ENCODE measurements at places on chromosomes 7 and 10.

- DNase-seq, result no peak
Observed at GRCh38 chr7:36545291-36545690, 155.6 kb downstream of the ANLN start.

- peak; percentile 5 for DNase-seq
Observed at GRCh38 chr10:1425879-1426278, 311.4 kb downstream of the ADARB2 start.

- DNase-seq, result no peak
Observed at GRCh38 chr7:98105942-98106544, 619 bp upstream of the LMTK2 start.

- no peak for DNase-seq
Observed at GRCh38 chr7:158941821-158942605, 85.7 kb downstream of the DYNC2I1 start.

DNA sequence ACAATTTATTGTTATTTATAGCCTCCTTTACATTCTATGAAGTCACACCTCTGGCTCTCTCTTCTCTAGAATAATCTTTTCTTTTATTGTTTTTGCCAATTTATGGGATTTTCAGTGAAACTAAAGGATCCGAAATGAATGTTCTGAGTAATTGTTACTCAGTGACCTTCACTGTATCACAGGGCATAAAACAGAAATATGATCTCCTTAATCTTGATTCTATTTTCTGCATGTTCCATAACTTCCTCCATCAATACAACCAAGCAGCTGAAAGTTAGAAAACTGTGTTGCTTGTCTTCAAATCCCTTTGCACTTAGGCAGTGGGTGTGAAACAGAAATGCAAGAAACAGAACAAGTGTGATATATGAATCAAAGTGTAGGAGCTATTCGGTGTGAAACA, 57.4 kb upstream of the FERD3L start:
- DNase-seq, result no peak

DNA sequence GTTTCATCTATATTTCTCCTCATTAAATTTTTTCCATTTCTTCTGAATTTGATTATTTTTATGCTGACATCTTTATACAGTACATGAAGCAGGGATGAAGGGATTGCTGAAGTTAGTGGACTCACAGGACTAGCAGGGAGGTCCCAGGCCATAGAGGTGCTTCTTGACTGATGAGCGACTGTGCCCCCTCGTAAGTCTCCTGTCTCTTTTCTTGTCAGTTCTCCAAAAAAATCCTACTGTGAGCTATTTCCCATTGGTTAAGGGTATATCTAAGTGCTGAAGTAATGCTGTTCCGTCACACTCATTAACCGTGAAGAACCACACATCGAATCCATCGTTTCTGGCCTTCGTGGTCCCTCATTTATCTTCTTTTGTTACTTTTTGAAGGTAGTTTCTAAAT, 27.7 kb downstream of the HECW1 start:
- DNase-seq, result no peak

DNA sequence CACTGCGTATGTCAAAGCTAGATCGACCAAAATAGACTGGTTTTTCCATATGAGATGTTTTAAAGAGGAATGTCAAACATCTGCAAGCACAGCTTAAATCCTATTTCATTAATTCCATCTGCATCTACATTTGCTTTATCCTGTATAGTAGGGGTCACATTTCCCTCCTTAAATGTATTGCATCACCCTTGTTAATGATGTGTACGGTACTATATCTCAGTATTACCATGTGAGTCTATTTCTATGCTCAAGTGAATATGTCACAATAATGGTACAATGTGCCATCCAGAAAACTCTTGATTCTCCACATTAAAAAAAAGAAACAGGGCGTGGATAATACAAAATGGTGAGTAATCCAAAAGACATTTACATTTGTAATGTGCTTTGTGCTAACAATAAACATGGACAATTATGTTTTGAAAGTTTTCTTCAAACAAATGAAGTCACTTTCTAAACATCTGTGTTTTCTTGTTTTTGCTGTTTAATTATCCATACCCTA, 56.6 kb downstream of the TWIST1 start:
- no peak for DNase-seq

DNA sequence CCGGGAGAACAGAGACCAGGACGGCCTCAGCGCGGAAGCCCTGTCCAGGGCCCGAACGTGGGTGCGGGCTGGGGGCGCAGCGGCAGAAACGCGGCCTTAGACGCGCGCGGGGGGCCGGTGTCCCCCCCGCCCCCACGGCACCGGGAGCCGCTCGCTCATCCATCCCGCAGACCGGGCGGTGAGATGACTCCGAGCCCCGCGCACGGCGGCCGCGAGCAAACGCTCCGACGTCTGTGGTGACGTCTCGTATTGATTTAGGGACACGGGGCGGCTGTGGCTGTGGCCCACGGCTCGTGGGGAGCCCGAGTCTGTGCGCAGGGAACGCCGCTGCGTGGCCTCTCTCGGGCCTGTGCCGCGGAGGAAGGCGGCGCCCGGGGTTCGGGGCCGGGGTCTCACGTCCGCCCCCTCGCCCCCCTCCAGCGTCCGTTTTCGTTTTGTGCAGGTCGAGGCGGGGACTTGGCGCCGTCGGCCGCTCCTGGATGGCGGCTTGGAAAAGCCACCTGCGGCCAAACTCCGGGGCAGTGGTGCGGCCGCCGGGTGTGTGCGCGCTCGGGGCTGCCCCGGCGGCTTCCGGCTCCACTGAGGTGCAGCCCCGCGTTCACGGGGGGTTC, 1.0 kb upstream of the NKX6-2 start:
- DNase-seq, result no peak

GRCh38 chr7:78264105-78264504, 465.5 kb downstream of the PHTF2 start:
- DNase-seq, result peak; percentile 34

DNA sequence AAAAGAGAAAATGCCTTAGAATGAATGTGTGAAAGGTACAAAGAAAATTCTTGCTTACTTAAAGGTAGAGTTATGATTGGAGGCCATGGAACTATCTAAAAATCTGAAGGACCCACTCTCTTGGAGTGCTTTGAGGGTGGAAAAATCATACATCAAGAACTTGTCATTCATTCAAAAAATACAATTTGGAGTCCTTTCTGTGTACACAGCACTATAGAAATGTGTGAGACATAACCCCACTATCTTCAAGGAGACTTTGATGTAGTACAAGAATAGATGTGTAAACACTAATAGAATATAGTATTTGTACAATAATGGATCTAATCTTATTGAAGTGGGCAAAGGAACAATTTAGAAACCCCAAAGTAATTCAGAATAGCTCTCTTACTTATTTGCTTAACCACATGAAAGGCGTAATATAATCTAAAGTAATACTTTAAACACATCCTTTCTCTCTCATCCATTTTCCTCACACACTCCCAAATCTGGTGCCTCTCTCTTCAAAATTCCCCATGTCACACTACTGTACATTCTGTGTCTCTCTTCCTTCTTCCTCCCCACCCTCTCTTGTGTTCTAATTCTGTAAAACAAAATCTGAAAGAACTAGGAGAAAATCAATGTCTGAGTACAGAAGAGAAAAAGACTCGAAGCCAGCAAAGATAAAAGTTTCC, 166.7 kb downstream of the DNAJB9 start:
- no peak for DNase-seq

GRCh38 chr7:100484673-100485045, 932 bp downstream of the NYAP1 start:
- no peak for DNase-seq

DNA sequence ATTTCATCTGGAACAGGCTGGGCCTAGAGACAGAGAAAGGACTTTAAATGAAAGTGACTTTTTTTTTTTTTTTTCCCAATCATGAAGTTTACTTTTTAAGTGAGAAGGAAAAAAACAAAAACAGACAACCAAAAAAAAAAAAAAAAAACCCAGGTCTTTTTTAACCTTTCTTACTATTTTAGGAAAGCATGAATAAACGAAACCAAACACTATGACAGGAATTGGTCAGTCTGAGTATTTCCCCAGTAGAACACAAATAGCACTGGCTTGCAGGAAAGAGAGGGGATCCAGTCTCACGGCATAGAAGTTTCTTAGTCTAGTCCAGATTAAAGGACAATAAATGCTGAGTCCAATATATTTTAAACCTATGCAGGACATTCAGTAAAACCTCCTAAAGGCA, 180.5 kb upstream of the CCDC6 start:
- DNase-seq, result no peak

DNA sequence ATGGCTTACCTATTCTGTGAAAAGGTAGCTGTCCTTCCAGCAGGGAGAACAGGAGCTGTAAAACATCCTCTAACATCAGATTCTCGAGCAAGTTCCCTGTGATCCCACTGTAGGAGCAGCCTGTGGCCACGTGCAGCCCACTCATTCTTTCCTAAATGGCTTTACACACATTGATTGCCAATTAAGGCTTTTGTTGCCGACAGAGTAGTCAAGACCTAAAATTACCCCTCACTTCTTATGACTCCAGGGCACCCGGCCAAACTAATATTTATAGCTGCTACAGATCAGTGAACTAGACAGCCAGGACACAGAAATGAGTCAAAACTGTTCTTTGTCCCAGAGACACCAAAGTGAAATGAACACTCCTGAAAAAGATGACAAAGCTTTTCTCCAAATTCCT, 832.1 kb downstream of the SORCS3 start:
- no peak for DNase-seq

DNA sequence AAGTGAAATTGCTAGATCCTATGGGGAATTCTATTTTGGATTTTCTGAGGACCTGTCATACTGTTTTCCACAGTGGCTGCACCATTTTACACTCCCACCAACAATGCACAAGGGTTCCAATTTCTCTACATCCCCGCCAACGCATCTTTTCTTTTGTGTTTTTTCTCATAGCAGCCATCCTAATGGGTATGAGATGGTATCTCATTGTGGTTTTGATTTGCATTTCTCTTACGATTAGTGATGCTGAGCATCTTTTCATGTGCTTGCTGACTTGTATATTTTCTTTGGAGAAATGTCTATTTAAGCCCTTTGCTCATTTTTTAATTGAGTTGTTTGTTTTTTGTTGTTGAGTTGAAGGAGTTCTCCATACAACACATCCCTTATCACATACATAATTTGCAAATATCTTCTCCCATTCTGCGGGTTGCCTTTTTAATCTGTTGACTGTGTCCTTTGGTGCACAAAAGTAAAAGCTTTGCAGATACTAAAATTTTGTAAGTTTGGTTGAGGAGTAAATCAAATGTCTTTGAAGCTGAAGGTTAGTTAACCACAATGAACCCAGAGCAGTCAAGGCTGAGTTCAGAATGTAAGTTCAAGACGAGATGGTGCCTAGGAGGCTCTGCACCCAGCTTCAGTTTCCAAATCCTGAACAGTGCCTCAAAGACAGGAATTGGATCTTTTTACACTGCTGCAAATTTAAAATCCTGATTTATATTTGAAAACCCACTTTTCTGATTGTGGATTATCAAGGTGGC, 195.4 kb downstream of the COBL start:
- DNase-seq, result no peak

GRCh38 chr10:93573051-93573909, 6.8 kb downstream of the FFAR4 start:
- peak; percentile 68 for DNase-seq

- DNase-seq, result no peak
Observed at GRCh38 chr10:48236199-48236621, 38.3 kb downstream of the FRMPD2 start.

GRCh38 chr7:12539681-12540080, 30.8 kb upstream of the SCIN start:
- no peak for DNase-seq

DNA sequence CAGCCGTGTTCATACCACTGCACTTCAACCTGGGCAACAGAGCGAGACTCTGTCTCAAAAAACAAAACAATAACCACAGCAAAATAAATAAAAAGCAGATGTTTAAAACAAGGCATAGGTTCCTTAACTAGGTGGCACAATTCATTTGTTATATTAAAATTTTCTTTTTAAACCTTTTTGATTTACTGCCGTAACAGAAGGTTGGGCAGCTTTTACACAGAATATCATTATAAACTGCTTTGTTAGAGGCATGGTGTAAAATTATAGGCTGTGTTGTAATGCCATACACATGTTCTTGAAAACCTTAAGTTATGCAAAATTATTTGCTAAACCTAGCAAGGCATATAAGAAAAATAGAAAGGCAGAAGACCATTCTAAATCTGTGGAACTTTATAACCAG, 84.4 kb downstream of the MKLN1 start:
- DNase-seq, result no peak

- DNase-seq, result no peak
Observed at GRCh38 chr10:7033031-7033430, 377.8 kb downstream of the SFMBT2 start.

- no peak for DNase-seq
Observed at GRCh38 chr10:125029584-125030242, 87.8 kb downstream of the ZRANB1 start.

DNA sequence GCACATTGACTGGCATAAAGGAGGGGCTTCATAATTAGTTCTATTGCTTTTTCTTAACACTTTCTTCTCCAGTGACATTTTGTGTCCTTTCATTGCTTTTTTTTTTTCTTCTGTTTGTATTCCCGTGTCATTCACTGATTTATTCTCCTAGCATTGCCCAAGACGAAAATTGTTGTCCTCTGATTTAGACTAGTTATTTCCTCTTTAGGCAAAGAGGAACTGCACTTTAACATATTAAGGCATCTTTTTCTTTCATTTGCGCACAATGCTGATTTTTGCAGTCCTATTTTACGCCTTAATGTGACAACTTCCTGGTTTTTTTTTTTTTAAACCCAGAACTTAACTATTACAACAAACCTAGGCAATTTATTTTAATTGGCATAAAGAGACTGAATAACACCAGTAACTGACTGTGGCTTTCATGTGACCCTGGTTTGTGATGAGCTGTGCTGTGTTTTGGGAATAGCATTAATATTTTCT, 39.7 kb downstream of the ARID5B start:
- DNase-seq, result peak; percentile 66

GRCh38 chr10:71782221-71782916, 9.0 kb upstream of the VSIR start:
- DNase-seq, result no peak

- DNase-seq, result no peak
Observed at GRCh38 chr7:32154797-32155196, 84.6 kb upstream of the PDE1C start.

DNA sequence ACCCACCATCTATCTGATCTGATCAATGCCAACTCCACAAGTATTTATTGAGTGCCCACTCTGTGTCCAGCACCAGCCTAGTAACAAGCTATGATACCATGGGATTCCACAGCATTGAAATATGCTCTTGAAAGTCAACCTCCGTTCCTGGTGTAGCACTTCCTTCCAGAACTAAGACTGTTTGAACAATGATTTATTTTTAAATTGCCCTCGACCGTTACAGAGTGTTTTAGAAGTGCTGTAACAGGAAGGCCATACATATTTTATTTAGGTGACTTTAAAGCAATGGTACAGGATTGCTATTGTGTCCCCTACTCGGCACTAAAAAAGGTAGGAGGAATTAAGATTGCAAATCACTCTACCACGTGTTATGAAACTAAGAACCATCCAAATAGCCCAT, 225.6 kb downstream of the TEX36 start:
- DNase-seq, result no peak

DNA sequence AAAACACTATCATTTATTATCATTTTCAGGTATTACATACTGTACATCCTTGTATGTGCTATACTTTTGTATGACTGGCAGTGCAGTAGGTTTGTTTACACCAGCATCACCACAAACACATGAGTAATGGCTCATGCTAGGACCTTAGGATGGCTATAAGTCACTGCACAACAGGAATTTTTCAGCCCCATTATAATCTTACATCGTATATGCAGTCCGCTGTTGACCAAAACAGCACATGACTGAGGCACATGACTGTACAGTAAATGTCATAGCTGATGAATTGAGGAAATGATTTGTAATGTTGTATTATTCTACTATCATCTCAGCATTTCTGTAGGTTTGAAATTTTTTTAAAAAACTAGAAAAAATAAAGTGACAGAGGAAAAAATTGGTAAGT, 38.6 kb downstream of the BPGM start:
- DNase-seq, result no peak
